B cell (primary cell): ENCODE measurements at places on chromosomes 3 and 15. TPM values are rescaled to one million over a fixed set of nuclear protein-coding genes. Genes with fewer than 3 reads are reported as not detected.

Gene CHRM5
- not detected in 2 replicates for polyA plus RNA-seq

Gene DUOXA2
- not detected in 2 replicates for polyA plus RNA-seq

Gene DNAH12
- polyA plus RNA-seq, result 0.09 TPM in 1 of 2 replicates, not detected in the other

Gene FANCD2OS
- not detected in 2 replicates for polyA plus RNA-seq

Gene KLHL40
- polyA plus RNA-seq, result not detected in 2 replicates

Gene PTH1R
- polyA plus RNA-seq, result not detected in 2 replicates

Gene ADIPOQ
- not detected in 2 replicates for polyA plus RNA-seq

Gene EAF1
- 8.3 and 12.3 TPM in 2 replicates for polyA plus RNA-seq
